NCI-H1436 treated with DMSO at 0.1 percent for 48 hours (cell line): ENCODE measurements at places on chromosomes 7 and 10.
A peak's percentile ranks its signal among the peaks of the same experiment; 100 is the strongest.

DNA sequence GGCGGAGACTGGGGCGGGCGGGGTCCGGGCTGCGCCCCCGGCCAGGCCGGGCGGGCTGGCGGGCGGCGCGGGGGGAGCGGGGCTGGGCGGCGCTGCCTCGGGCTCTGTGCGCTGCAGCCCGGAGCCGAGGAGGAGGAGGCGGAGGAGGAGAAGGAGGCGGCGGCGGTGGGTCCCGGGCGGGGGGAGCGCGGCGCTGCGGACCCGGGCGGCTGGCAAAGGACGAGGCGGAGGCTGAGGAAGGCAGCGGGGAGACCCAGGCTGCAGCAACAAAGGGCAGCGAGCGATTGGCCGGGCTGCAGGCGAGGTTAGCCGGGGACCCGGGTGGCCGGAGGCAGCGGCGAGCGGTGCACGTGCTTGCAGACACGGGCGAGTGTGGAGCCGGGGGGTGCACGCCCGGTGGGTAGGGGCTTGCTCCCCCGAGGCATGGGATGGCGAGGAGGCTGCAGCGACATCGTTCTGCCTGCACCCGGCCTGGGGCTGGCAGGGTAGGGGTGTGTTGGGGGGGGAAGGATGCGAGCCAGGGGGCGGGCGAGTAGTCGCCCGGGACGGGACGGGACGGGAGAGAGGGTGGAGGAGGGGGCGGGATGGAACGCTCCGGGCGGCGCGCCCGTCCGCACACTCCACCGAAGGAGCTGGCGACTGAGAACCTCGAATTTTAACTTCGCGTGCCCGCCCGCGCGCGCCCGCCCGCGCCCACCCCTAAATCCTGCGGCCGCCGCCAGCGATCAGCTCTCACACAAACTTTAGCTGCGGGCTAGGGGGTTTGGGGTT lies 844 bp upstream of the KAT6B start:
- no peak for DNase-seq

DNA sequence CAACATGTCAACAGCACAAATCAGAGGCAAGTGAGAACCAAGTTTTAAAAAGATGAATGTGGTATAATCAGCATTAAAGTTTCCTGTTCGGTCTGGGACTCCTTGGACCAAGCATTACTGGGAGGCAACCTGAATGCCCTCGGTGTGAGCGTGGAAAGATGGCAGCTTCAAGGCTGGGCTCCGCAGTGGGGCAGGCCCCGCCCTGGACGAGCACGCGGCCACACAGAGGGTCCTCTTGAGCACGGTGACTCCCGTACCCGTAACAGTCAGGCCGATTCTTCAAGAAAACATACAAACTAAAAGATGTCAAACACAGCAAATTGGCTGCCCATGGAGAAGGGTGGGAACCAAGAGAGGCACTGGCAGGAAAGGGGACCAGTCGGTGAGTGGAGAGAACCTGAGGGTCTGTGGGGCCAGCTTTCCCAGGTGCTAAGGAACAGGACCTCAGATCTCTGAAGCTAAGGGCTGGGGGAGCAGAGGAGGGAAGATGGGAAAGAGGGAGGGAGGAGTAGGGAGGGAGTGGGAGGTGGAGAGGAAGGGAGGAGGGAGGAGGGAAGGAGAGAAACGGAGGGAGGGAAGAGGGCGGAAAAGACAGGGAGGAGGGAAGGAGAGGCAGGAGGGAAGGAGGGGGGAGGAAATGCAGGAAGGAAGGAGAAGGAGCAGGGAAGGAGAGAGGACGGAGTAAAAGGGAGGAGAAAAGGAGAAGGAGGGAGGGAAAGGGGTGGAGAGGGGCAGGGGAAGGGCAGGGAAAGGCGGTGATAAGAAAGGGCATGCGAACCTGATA lies 71.2 kb upstream of the FAM20C start:
- no peak for DNase-seq

- DNase-seq: no peak
Observed at GRCh38 chr10:73512207-73512743, 16.5 kb upstream of the PPP3CB start.

GRCh38 chr10:101972761-101973160 lies 83.2 kb downstream of the ARMH3 start:
- no peak for DNase-seq

DNA sequence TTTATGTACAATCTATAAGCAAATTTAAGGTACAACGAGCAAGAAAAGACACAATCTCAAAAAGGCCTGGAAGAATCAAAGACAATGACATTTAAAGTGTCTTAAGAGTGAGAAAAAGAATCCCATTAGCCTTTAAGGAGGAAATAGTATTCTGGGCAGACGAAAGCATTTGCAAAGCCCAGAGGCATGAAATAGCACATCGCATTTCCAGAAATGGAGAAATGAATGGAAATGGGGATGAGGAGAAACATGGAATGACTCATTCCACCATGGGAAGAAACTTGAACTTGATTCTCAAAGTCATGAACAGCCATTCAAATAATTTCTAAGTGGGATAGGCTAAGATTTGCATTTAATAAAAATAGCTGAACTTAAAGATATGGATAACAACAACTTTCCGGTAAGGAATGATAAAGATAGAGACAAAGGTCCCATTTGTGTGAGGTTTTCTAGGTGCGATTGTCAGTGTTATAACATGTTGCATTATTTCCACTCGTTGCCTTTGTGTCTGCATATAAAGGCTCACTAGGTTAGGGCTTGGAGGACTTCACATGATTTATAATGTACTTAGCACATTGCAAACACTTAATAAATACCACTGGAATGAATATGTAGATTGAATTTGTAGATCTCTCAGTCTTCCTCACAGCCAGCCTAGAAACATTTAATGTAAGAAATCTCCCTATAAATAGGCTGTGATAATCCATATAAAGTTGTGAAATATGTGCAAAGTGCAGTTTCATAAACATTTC lies 310.3 kb upstream of the KLF6 start:
- no peak for DNase-seq

GRCh38 chr7:43735802-43736603 lies 6.7 kb upstream of the COA1 start:
- DNase-seq: no peak

- no peak for DNase-seq
Observed at GRCh38 chr10:16304311-16304710, 132.5 kb upstream of the PTER start.

- no peak for DNase-seq
Observed at GRCh38 chr10:118957966-118958365, 71.5 kb upstream of the NANOS1 start.

GRCh38 chr10:34327184-34327583 lies 487.9 kb downstream of the PARD3 start:
- DNase-seq: no peak

DNA sequence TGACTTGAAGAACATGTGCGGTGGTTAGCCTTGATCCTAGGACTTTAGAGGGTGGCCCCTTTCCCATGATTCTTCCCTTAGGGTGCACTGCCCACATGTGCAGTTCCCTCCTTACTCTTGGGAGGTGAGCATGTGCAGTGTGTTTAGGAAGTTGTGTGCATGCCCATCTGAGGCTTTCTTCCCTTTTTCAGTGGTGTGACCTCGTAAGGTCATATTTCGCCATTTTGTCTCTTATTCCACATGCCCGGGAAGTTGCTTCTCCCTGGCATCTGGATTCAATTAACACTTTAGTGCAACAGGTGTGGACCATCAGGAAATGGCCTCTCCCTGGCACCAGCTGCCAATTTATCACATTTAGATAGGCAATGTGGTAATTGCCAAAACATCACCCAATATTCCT lies 380.6 kb upstream of the VSTM2A start:
- DNase-seq: no peak

- DNase-seq: no peak
Observed at GRCh38 chr7:16841681-16842080, 36.9 kb upstream of the AGR2 start.

DNA sequence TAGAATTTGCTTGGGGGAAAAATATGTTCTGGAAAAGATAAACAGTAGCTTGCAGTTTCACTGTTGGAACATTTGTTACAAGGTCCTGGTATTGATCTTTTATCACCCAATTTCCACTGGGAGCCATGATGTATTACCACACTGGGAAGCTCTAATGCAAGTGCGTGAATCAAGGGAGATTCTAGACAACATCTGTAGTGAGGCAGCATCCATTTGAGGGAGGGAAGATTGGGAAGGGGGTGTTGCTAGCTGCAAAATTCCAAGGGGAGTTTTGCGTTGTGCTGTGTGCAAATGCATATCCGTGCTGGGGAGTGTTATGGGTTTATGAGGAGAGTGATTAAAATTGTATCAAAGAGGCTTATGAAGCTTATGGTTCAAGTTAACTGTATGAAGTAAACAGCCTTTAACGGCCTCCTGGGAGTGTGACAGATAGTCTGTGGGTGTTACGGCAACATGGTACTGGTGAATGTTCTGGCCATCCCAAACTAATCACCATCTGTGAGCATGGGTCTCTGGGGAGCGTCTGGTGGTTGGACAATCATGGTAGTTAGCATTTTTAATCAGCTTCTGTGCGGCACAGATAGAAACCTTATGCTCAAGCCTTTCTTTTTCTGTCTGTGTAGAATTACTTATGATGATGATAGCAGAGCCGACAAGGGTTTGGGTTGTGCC lies 601.9 kb upstream of the GALNT17 start:
- DNase-seq: no peak

GRCh38 chr7:114405427-114405826 lies 9.2 kb upstream of the FOXP2 start:
- peak; percentile 37 for DNase-seq

DNA sequence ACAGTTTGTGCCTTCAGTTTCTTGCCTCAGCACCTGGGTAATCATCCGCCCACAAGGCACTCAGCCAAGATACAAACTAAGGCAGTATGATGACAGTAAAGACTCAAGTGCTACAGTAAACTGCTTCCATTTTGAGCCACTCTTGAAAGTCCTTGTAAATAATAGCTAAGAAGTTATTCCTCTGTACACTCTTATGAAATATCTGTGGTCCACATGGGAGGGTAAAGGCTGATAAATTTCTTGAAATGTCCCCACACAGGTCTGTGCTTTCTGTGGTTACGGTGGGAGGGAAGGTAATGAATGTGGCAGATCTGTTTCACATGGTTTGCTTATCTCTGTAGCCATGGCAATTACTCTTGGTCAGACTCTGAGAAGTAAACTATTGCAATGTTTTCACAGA lies 551.0 kb upstream of the ZWINT start:
- DNase-seq: no peak

DNA sequence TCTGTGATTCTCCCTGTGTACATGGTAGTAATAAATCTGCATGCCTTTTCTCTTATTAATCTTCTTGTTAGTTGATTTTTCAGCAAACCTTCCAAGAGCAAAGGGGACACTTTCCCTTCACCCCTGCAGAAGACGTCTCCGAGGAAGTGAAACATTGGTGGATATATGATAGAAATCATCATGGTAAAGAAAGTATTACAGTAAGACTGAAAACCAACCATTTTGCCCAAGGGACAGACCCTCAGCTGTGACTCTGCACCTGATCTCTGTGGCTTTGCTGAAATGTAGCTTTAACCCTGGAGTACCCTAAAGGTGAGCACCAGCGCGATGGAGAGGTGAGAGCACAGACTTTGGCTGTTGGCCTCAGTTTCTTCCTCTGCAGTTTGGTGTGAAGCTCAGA lies 32.8 kb upstream of the MYO3A start:
- DNase-seq: no peak

DNA sequence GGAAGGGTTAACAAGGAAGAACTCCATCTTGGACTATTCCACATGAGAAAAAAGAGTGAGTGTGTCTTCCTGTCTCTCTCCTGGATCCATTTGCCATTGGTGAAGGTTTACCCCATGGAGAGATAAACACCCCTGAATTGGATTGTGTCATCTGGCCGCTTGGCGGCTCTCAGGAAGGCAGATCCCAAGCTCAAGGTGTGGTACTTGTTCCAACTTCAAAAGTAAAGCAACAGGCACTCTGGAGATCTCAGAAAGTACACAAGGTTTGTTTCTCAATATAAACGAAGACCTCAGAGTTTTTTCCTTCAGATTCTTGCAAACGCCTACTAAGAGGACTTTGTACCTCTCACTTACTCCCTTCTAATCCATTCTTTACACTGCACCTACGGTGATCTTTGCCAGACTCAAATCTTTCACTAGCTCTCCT lies 116.7 kb downstream of the REEP3 start:
- no peak for DNase-seq

- DNase-seq: no peak
Observed at GRCh38 chr10:106608066-106608465, 556.4 kb downstream of the SORCS1 start.

GRCh38 chr10:63365976-63366765 lies 99.6 kb downstream of the JMJD1C start:
- no peak for DNase-seq

- DNase-seq: no peak
Observed at GRCh38 chr10:122487174-122487765, 25.9 kb downstream of the HTRA1 start.

DNA sequence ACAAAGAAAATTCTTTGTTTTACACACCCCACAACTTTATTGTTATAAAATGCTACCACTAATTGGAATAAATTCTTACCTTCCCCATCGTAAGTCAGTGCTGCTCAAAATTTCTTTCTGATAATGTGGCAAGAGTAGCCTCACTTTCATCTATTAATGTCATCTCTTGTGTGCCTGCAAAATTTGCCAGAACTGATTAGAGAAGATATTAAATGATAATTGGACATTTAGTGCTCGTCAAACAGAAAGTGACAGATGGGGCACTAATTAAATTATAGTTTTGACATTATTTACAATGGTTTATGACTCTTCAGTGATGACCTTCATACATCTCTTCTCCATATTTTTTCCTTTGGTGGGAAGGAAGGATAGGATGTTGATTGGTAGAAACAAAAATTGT lies 690.9 kb downstream of the NXPH1 start:
- no peak for DNase-seq

DNA sequence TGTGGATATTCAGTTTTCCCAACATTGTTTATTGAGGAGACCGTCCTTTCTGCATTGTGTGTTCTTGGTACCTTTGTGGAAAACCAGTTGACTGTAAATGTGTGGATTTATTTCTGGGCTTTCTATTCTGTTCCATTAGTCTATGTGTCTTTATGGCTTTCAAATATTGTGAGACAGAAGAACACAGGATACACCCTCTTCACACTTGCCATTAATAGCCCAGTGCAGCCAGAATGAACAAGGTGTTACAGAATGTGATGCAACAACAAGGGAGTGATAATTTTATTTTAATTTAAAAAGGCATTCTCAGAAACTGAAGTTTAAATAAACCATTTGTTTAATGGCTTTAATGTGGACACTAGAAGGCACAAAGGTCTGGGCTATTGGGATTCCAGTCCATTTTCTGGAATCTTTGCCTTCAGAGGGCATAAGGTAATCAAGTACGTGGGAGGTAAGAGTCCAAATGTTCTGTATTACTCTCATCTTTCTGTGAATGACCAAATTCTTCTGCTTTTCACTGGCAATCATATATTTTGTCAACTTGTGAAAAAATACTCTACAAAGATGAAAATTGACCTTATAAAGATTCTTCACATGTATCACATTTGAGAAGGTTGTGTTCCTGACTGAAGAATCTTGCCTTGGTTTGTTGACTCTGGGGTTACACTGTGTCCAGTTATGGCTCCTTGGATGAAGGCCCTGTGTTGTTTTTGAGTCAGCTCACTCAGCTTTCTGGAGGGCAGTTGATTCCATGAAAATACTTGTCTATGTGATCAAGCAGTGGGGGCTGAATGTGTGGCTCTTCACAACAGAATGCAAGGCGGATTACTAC lies 962.7 kb downstream of the LRMDA start:
- no peak for DNase-seq
